ENCODE measurements at places on chromosomes 7 and 10.

- DNase-seq = no peak
Measured at GRCh38 chr7:104933521-104933988, 80.5 kb upstream of the KMT2E start.

GRCh38 chr10:70090013-70090412 lies 37.4 kb downstream of the MACROH2A2 start:
- DNase-seq = no peak

GRCh38 chr7:51029131-51029530 lies 246.4 kb upstream of the GRB10 start:
- DNase-seq = no peak

DNA sequence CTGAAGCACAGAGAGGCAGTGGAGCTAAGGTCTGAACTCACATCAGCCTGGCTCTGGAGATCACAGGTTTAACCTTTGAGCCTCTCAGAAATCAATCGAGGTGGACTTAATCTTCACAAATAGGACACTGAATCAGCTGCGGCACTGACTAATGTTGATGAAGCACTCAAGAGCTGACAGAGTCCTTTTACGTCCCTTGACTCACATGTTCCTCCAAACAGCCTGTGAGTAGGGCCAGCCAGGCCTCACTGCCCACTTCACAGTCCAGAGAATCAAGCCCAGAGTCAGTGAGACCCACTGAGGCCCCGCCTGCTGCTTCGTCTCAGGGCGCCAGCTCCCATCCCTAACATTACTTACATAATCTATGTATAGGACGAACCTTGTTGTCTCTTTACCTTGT lies 63.1 kb downstream of the TNS3 start:
- DNase-seq = peak; percentile 55

- no peak for DNase-seq
Measured at GRCh38 chr10:10520491-10521385, 496.9 kb upstream of the CELF2 start.

DNA sequence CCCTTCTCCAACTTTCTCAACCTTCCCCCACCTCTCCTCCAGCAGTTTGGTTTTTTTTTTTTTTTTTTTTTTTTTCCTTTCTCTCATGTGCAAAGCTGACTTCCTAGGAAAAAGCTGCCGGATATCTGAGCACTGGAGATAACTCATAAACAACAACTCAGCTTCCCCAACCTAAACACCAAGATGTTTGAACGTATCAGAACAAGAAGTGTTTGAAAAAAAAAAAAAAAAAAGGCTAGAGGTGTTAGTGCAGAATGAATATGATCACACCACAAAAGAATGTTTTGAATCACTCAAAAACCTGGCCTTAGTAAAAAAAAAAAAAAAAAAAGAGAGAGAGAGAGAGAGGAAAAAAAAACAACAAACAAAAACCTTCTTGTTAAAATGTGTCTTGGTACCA lies 11.2 kb downstream of the GATA3 start:
- no peak for DNase-seq

DNA sequence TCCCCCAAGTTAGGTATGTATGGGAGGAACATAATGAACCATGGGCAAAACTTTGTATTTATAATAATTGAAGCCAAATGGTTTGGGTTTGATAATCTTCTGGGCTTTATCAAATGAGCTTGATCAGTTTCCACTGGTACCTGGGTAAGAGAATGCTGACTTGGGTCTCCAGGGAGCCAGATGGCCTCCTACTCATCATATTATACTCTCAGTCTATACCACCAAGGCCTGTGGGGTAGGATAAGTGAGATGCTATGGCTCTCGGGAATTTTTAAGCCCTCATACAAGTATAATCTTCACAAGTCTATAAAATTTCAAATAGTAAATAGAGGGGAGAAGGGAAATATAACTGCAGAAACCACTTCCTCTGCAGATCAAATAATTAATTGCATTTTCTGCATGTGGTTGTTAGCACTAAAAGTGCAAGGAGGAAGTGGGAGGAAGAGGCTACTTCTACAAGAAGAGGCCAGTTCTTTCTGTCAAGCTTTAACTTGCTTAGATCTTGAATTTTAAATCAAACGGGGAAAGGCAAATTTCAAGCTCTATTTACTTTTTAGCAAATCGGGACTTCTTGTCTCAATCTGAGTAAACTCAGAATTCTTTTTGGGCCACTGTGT lies 349.0 kb downstream of the SORCS1 start:
- DNase-seq = no peak
